ENCODE measurements at places on chromosomes 5 and 9. TPM values are rescaled to one million over a fixed set of nuclear protein-coding genes. Genes with fewer than 3 reads are reported as not detected.

Gene TRMT10B
- 4.8 TPM for total RNA-seq

Gene CCIN
- 0.40 TPM for total RNA-seq

Gene C9orf50
- total RNA-seq = not detected

Gene BHMT2
- 4.3 TPM for total RNA-seq

Gene OTULINL
- 19.9 TPM for total RNA-seq

Gene FANCG
- 30.1 TPM for total RNA-seq

Gene CTNND2
- total RNA-seq = 63.1 TPM

Gene LRRTM2
- total RNA-seq = 50.4 TPM

Gene CCNH
- 118 TPM for total RNA-seq

All from spinal cord (tissue), 10 donors.